ENCODE measurements at places on chromosomes 7 and 10.

DNA sequence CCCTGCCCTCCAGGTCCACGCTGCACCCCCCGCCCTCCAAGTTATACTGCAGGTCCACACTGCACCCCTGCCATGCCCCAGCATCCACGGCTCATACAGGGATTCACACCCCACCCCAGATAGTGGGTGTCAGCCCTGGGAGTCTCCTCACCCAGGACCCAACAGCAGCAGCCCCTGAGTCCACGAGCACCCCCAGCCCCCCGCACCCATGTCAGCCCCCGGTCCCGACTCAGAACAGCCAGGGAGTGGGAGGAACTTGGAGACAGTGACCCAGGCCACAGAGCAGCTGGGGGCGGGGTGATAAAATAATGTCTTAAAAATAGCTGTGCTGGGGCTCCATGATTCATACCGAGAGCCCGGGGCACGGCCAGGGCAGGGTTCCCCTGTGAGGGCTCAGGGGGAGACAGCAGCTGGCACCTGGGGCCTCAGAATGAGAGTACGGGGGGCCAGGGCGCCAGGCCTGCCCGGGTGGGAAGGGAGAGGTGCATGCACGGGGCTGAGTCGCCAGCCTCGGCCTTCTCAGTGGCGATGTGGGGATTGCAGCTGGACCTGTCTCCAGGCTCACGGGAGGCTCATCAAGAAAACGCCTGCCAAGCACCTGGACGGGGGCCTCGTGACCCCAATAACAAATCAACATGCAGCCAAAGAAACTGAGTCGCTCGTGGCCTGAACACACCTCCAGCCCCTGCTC, 29.8 kb downstream of the ADAP1 start:
- DNase-seq = peak; percentile 64

DNA sequence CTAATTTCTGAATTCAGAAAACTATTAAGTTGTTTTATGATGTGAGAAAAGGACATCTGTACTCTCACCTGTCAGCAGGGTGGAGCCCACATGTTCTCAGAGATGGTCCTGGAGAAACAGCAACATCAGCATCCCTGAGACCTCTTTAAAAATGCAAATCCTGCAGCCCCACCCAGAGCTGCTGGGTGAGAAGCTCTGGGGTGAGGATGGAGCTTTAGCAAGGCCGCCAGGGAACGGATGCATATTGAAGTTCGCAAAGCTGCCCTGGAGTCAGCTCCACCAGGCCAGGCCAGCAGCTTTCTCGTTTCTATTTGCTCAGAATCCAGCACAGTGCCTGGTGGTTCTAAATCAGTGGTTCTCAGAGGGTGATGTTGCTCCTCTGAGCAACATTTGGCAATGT, 49.1 kb downstream of the PRKCQ start:
- no peak for DNase-seq

DNA sequence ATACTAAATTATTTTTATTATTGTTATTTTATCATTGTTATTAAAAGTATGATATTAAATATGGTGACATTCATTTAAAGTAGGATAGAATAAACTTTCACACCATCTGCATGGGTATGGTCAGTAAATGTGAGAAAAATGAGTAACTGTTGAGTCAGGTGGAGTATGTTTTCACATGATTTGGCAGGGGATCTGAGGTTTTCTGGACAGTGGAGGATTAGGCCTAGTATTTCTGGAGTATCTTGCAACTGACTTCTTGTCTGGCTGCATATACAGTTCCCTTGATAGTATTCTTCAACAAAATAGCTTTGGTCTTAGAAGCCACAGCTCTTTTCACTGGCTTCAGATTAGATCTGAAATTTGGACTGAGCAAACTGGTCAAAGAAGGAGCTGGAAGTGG, 54.5 kb downstream of the GBF1 start:
- no peak for DNase-seq

- DNase-seq = no peak
Measured at GRCh38 chr10:32971536-32972091, 13.6 kb upstream of the ITGB1 start.

GRCh38 chr10:76902949-76903348, 734.7 kb downstream of the KCNMA1 start:
- no peak for DNase-seq

- DNase-seq = no peak
Measured at GRCh38 chr7:81366546-81366945, 403.3 kb downstream of the HGF start.

DNA sequence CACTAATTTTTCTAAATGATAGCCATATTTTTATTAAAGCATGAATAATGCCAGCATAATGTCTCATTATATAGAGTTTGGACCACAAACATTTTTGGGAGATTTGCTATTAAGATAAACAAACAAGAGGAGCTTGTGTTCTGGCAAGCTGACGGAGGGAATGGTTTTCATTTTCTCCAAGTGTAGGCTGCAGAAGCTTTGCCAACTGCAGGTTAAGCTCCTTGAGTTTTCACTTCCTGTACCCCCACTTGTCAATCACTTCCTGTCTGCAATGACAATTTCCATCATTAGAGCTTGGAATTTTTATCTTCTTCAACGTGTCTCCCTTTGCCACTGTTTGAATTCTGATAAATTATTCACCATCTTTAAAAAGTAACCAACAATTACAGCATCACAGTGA, 13.4 kb downstream of the EBF3 start:
- no peak for DNase-seq

- DNase-seq = no peak
Measured at GRCh38 chr7:38424750-38425463, 151.5 kb upstream of the TARP start.

- no peak for DNase-seq
Measured at GRCh38 chr7:141974831-141975230, 1.3 kb upstream of the TAS2R38 start.

GRCh38 chr7:22417841-22418240, 60.9 kb upstream of the RAPGEF5 start:
- DNase-seq = no peak

GRCh38 chr10:3780021-3780770, 4.8 kb downstream of the KLF6 start:
- no peak for DNase-seq

GRCh38 chr10:92074126-92074887, 150.7 kb downstream of the BTAF1 start:
- no peak for DNase-seq

DNA sequence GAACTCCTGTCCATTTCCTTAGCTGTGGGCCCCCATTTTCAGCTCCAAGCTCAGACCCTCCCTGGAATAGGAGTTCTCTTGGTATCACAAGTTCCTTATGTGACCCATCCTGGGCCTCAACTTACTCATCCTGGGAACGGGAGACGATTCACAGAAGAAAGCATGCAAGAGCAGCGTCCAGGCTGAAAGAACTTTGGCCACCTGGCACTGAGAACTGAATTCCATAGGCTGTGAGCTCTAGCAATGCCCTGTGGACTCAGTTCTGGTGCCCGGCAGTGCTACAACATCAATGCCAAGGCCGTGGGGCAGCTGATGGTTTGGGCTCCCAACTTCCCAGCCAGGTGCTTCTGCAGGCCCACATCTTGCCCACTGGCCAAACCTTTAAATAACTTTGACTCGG, 3.9 kb upstream of the CUEDC2 start:
- DNase-seq = no peak

Data from activated naive CD8-positive, alpha-beta T cell treated with anti-CD3 and anti-CD28 coated beads, Interleukin-2, amount 10 ng/mL, durations not matched to agents 7 days and 5 days (primary cell).